Bone marrow (tissue), 2 donors: ENCODE measurements at places on chromosomes 3 and 15.

DNA sequence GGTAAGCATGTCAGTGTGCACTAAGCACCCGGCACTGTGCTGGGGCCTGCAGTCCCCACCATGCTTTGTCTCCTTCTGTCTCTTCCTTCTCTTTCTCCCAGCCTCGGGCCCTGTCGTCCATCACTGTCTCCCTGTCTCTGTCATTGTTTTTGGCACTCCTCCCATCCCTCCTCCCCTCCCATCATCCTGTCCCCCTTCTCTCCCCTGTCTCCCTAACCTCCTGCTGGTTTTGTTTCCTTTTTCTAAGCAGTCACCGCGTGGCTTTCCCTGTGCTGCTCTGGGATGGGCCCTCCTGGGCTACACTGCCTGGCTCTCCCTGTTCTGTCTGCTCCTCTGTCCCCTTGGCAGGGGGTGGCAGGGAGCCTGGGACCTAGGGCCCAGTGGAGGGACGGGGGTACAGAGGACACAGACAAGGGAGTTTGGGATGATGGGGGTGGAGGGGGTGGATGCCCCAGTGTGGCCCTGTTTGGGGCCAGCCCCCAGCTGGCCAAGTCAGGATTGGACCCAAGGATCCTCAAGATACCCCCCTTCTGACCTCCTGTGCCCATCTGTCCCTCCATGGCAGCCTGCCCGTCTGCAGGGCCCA, 5.7 kb downstream of the CHST13 start:
- peak; percentile 9 for DNase-seq

GRCh38 chr3:172150913-172151650, 111.7 kb downstream of the FNDC3B start:
- DNase-seq = no peak

DNA sequence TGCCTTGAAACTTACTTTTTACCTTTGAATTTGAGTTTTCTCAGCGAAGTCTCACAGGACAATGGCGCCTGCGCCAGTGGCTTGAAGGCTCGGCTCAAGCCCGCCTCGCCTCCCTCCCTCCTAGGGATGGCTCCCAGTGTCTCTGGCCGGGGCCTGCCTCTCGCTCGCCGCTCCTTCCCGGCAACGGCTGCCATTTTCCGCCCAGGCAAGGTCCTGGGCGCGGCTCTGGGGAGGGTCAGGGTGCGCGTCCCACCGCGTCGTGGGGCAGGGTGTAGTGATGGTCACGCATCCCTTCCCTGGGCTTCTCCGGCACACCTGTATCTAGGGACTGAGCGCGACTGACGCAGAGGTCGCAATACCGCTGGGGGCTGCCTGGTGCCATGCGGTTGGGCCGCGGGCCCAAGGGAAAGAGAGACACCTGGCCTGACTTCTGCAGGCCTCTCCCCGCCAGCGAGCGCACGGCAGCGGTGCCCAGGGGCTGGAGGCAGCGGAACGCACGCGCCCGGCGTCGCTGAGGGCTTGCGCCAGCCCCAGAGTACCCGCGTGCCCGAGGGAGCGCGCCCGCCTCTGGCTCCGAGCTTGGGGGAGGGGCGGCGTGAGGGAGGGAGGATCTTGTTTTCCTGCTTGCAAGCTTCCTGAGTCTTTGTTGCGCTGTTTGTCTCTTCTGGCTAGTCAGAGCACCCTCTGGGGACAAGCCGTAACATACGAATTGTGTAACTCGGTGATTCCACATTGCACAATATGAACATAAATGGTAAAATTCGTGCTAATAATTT, 20.7 kb upstream of the FEM1B start:
- peak; percentile 77 for DNase-seq

DNA sequence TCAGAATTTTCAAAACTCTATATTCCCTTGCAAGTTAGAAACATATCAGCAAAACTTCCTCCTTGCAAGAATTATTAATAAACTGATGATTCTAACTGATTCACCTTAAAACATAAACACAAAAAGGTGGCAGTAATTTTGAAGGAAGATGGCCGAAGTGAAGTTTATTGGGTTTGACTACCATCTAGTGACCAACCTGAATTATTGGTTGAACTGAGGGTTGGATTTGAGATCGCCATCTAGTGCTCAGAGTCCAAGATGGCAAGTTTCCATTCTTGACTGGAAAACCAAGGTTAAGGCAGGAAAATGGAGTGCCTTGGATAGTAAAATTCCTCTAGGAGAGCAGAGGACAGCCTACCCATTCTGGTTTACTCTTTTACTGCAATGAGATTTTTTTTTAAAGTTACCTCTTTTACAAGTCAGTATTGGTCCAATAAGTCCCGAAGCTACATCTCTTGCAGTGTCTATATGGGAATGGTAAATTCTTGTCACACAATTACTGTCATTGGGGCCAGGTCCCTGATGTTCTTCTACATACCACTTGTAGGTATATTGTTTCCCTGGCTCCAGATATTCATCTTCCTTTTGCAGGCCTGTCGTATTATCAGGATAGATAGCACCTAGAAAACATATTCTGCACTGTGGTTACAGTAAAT, 51.6 kb upstream of the CP start:
- DNase-seq = no peak

DNA sequence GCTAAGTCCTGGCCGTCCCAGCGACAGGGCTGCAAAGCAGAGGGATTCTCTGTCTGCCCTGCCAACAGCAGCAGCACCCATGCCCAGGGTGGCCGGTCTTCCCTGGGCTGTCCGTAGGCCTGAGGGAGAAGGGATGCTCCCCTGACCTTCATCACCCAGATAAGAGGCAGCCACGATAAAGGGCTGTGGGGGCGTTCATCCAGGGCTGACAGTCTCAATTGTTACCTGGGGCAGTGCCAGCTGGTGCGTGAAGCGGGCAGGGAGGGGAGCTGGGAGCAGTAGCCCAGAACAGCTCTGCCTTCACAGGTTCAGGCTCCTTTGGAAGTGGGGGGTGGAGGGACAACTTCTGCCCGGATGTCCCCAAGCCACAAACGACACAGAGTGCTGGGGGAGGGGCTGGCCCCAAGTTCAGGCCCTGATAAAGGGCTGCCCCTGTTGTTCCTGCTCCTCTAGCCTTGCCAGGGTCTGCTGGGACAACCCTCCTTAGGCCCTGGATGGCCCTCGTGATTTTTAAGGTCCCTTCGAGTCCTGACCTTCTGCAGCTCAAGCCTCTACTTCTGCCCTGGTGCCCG, 94.7 kb downstream of the RAB11A start:
- no peak for DNase-seq

DNA sequence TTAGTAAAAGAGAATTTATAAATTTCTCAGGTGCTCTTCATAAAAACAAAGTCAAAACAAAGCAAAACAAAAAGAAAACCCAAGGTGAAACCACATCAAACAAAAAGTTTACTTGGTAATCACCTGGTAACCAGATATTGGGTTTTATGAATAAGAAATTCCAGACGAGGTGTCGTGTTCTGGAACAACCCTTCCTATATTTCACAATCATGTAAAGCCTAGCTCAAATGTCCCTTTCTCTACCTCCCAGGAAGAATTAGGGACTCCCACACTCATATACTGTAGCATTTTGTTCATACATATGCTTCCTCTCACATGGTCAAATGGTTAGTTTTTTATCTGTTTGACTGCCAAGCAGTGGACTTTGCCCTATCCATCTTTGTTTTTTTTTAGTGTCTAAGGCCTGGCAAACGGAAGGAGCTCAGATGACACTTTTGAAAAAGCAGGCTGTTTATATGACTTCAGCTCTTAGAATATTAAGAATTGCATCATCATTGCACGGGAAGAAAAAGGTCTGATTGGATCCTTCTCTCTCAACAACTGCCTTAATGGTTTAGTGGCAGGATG, 326.7 kb upstream of the TBL1XR1 start:
- DNase-seq = no peak

GRCh38 chr3:55294557-55294956, 192.5 kb downstream of the WNT5A start:
- no peak for DNase-seq

DNA sequence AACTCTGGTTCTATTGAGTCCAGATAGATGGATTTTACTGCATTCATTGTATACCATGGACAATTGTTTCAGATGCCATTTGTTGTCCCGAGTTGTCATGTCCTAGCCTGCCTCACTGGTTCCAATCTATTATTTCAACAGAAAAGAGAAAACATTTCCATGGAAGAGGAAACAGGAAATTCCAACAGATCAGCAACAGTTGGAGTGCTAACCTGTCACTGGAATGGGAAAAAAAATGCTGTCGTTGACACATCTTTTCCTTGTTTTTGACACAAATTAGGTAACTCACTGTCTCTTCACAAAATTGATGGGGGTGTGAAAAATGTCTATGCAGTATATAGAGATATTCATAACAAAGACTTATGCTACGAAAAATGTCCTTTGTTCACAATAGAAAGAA, 432.0 kb upstream of the TBL1XR1 start:
- no peak for DNase-seq

GRCh38 chr3:31133541-31133940, 239.1 kb upstream of the GADL1 start:
- DNase-seq = no peak

- DNase-seq = peak; percentile 1
Measured at GRCh38 chr3:95923496-95924210, 890.7 kb upstream of the EPHA6 start.

DNA sequence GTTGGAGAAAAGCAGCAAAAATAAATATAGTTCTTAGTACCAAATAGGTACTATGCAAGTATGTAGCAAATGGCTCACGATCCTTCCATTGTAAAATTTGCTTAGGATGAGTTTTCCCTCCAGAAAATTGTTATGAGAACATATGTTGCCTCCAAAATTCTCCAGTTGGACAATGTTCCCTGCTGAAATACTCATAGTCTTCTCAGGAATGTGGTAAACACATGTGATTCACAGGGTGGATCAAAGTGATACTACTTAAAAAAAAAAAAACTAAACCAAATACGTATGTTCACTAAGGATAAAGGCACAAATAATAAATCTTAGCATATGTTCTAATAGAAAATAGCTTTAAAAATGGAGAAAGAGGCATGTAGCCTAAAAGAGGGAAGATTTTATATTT, 84.3 kb upstream of the ZNF385D start:
- DNase-seq = no peak

- DNase-seq = no peak
Measured at GRCh38 chr15:89898614-89899294, 5.0 kb upstream of the AP3S2 start.

GRCh38 chr3:114498539-114499370, 204.9 kb downstream of the TIGIT start:
- no peak for DNase-seq

GRCh38 chr3:69585472-69585871, 153.8 kb upstream of the MITF start:
- DNase-seq = no peak

DNA sequence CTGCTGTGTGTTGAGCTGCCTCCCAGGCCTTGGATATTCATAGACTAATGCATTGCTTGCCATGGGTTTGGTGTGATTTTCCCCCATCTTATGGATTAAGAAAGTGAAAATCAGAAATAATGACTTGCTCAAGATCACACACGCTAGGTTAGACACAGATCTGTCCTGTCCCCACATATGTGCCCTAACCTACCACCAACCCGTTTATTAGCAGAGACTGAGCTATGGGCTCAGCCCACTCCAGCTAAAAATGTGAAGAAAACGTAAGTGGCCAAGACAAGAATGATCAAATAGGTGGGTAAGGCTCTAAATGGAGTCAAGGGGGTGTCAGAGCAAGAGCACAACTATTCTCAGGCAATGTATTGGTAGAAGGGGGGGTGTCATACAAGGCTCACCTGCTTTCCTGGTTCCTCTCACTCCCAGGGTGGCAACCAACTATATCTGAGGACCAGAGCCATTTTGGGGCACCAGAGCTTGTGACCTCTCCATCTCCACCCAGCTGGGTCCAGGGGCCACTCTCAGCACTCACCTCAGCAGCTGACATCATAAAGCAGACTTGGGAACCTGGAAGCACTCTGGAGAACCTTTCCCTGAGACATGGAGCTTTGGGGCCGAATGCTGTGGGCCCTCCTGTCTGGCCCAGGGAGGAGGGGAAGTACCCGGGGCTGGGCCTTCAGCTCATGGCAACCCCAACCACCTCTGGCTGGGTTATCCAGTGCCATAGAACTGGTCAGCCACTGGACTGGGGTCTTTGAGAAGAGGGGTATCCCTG, 1.4 kb downstream of the HEMK1 start:
- no peak for DNase-seq

GRCh38 chr15:29687204-29687815, 135.0 kb downstream of the TJP1 start:
- no peak for DNase-seq

- no peak for DNase-seq
Measured at GRCh38 chr15:41499109-41499851, 5.6 kb downstream of the ITPKA start.
